ENCODE measurements at places on chromosomes 7 and 10.
A peak's percentile ranks its signal among the peaks of the same experiment; 100 is the strongest.

- peak; percentile 50 for DNase-seq
Observed at GRCh38 chr7:44678471-44679179, 70.0 kb upstream of the ZMIZ2 start.

- peak; percentile 55 for DNase-seq
Observed at GRCh38 chr7:85041605-85042216, 145.1 kb downstream of the SEMA3D start.

- no peak for DNase-seq
Observed at GRCh38 chr10:122852261-122852660, 6.6 kb upstream of the CUZD1 start.

DNA sequence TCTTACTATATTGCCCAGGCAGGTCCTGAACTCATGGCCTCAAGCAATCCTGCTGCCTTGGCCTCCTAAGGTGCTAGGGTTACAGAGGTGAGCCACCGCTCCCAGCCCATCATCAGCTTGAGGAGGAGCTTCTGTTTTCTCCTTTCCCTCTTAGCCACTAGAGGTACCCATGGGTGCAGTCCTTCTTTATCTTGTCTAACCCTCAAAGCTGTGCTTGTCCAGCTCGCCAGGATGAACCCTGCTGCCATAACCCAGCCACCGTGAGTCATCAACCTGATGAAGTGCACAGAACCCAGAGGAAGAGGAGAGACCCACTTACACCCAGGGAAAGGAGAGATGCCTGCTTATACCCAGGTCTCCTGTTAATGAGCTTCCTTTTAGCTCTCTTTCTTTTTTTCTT, 133.4 kb downstream of the CUL2 start:
- no peak for DNase-seq

- no peak for DNase-seq
Observed at GRCh38 chr7:516216-516605, 3.4 kb downstream of the PDGFA start.

GRCh38 chr10:91579329-91579985, 53.4 kb downstream of the PPP1R3C start:
- no peak for DNase-seq

GRCh38 chr7:91294639-91295220, 30.5 kb downstream of the FZD1 start:
- no peak for DNase-seq

- DNase-seq = no peak
Observed at GRCh38 chr7:45237788-45238461, 80.3 kb downstream of the RAMP3 start.

DNA sequence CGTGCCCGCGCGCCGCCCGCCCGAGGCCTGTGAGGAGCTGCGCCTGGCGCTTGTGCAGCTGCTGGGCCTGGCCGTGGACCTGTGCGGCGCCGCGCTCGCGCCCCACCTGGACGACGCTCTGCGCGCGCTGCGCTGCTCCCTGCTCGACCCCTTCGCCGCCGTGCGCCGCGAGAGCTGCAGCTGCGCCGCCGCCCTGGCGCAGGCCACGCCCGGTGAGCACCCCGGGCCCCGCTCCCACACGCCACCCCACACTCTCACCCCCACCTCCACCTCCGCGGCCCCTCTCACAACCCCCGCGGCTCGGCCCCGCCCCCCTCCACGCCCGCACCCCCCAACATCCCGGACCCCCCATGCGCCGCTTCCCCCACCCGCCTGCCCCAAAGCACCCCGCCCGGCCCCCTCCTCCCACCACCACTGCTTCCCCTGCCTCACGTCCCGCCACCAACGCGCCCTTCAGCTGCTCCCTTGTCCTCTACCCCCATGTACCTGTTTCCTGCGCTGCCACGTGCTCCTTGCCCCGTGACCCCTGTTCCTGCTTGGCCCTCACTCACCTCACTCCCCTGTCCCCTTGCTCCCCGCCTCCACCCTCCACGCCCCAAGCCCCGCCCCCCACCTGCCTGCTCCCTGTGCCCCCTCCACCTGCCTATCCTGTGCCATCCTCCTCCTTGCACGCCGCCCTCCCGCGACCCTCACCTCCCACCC, at the start of gene PRKAR1B:
Gene PRKAR1B (minus strand): TSS at position 178 of the 702 bp plus-strand sequence. CDS start 15,776 bp downstream, outside the sequence.
- DNase-seq = peak; percentile 27

DNA sequence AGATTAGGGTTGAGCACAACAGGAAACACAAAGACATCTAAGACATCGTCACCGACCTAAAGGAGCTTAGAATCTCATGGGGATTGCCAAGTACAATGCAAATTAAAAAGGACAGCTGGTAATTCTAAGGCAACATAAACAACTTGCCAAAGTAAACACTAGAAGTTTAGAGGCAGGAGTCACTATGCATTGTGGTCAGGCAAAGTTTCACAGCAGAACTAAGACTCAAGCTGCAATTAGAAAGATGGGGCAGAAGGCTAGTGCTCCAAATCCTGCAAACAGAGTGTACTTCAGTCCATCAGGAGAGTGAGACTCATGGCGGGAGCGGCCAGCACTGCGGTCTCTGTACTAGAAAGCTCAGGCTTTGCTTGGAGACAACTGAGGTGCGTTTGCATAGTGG, 52.7 kb downstream of the HIPK2 start:
- no peak for DNase-seq
